ENCODE measurements at places on chromosomes 5 and 9.

- ATAC-seq, result no peak
These were observed 3.2 kb downstream of the SGTB start for GRCh38 chr5:65718576-65719310.

DNA sequence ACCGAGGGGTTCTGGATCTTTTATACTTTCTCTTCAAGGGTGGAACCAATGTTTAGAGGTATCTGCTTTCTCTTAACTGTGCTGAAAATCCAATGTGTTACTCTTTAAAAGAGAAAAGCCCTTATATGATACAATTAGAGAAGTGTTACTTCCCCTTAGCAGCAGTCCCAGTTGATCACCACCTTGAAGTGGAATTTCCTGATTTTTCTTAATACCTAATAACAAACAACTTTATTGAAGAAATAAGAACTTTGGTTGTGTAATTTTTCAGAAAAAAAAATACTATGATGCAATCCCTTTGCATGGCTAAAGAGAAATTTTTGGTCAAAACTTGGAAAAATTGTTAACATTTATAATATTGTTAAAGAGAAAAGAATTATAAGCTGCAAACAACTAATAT lies 24.7 kb downstream of the SLC1A3 start:
- ATAC-seq, result no peak

DNA sequence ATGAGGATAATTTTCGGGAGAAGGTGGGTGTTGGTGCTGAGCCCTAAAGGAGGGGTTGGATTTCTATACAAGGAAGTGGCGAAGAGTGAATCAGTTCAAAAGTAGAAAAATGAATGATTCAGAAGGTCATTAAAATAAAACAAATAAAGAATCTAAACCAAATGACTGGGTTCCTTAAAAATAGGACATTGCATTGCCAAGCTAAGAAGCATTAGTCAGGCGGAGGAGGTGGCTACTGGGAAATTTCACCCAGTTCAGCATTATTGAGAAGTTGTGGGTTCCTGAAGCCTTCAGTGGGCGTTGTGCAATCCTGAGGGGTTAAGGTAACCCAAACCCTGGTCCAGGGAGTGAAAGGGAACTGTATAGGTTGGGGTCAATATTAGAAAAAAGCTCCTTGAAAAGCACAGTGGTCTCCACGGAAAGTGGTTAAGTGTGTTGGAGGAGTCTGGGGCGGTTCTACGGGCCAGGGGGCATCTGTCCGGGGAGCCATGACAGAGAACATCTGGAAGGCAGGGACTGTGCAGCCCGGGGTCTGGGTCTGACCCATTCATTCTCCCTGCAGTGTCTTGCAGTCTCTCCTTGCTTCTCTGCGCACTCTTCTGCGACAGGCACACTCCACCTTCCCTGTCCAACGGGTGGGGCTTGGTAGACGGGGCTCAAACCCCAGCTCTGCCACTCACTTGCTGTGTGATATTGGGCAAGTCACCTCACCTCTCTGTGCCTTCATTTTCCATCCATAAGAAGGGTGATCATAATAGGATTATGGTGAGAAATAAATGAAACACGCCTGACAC lies 27.6 kb upstream of the DUSP1 start:
- ATAC-seq, result peak; percentile 88

DNA sequence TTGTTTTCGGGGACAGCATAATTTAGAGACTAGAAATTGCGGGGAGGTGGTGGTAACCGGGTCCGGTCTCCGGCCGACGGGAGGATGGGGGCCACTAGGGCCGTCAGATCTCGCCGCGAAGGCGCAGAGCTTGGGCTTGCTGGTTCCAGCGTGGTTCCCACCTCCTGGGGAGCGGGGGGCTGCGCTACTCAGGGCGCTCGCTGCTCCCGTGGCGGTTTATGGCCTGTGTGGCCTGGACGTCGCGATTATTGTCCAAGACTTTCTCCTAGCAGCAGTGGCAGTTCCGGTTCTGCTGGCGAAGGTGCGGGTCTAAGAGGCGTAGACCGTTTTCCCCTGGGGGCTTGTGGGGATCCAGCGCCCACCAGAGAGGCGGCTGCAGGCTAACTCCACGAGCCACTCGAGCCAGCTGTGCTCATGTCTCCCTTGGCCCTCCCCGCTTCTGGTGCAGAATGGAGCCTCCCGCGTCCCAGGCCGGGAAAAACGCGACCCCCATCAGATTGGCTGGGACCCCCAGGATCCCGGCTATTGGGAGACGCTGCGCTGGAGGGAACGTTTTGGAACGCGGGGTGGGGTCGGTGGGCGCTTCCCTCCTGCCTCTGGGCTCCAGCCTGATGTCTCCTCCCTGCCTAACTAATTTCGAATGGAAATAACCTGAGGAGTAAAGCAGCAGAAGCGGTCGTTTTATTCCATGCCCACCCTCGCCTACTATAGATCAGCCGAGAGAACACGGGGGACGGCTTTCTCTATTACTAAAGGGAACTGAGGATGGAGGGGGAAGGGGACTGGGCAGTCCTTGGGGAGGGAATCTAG lies 87.1 kb downstream of the ENTREP1 start:
- ATAC-seq, result no peak

DNA sequence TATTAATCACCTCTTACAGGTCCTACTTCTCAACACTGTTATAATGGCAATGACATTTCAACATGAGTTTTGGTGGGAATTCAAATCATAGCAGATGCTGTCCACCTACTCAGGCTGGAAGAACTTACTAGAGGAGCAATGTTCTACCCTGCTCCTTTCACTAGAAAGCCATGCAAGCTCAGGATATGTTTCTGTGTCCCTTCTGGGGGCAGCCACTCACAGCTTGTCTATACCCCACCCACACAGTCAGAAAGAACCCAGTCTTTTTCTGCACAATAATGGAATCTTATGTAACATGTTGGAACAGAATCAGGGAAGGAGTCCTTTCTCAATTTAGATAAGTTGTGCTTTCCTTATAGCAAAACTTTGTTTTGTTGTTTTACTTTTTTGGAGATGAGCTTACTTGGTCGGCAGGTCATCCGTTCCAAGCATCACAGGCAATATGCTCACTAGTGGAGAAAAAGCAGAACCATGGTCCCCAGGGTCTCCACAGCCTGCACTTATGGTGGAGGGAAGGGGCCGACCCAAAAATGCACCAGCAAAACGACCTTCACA lies 53.3 kb upstream of the ICE1 start:
- ATAC-seq, result no peak

- peak; percentile 91 for ATAC-seq
These were observed 235.3 kb downstream of the SYK start for GRCh38 chr9:91036826-91037510.

DNA sequence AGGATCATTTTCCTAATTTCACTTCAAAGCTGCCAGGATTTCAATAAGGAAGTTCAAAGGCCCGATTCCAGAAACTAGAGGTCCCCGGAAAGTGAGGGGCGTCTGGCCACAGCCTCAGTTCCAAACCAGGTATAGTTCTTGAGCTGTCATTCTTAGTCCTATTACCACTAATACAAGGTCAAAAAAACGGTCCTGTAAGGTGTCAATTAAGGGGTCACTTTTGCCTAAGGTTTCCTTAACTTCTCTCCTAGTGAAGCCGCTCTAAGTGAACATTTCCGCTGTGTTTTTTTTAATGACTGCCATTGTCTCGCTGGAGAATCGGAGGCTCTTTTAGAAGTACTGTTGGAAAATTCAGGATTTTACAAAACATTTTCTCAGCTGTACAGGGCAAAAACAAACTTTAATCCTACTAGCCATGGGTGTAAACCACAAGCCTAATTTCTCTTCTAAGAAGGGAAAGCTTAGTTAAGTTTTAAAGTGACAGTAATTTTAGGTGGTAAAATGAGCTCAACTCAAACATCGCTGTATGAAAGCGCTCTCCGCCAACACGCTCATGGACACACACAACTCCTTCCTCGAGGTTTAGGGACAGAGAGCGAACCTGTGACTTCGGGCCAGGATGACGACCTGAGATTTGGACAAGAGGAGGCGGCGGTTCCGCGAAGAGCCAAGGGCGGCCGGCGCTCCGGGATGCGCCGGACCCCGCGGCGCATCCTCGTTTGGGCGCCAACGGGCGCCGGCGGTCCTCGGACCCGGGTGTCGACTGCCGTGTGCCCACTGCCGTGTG lies 76.7 kb upstream of the IFNE start:
- ATAC-seq, result peak; percentile 41

- no peak for ATAC-seq
These were observed 1155.7 kb upstream of the DMAC1 start for GRCh38 chr9:8955315-8955714.

DNA sequence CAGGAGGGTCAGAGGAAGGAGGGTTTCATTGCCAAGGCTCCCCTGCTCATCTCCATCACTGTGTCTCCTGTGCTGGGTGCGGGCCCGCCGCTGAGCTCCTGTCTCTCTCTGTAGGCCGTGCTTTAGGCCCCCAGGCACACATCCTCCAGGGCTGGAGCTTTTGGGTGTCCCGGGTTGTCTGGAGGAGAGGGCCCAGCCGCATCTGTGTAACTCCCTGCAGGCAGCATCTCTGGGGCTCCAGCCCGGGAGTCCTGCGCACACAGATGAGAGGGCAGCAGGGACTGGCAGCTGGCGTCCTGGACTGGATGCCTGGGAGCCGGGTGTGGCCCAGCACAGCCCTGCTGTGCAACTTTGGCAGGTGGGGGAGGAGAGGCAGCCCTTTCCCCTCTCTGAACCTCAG lies 40.2 kb downstream of the LRSAM1 start:
- ATAC-seq, result no peak

DNA sequence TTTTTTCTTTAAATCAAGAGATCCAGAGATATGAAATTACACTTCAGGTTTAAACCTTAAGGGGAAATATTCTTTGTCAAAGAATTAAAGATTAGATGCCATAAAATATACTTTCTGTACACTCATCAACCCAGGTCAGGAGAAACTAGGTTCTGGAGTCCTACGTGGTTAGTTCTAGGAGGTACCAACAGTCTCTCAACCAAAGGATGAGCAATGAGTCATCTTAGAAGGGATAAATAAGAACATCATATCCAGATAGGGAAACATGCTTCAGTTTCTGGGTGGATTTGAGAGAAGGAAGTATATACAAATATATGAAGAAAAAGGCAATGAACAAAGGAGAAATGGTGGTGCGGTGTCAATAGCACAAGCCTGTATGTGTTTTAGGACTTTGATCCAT lies 98.2 kb downstream of the CSNK1G3 start:
- peak; percentile 74 for ATAC-seq

- no peak for ATAC-seq
These were observed 1.7 kb downstream of the STC2 start for GRCh38 chr5:173326501-173326960.

GRCh38 chr5:60651872-60652620 lies 47.9 kb downstream of the DEPDC1B start:
- ATAC-seq, result no peak

DNA sequence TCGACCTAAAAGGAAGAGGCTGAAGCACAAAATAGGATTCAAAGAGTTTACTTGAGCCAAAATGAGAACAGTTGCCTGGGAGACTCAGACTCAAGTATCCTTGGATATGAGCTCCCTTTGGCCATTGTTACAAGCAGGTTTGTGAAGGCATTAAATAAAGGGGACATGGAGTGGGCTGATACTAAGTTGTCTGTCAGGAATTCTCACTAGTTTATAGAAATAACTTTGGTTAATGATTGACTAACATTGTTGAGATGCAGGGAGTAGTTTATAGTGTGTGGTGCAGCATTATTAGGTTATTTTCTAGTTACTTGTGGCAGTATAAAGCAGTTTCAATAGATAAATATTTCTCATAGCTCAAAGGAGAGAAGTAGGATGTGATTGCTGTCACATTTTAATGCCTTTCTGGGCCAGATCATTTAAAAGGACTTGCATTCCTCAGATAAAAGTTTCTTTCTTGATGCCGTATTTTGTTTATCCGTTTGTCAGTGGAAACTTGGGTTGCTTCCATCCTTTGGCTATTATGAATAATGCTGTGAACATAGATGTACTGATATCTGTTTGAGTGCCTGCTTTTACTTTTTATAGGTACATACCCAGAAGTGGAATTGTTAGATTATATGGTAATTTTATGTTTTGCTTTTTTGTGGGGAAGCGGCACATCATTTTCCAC lies 9.1 kb downstream of the AP3S1 start:
- no peak for ATAC-seq

- no peak for ATAC-seq
These were observed 16.9 kb downstream of the ADAM19 start for GRCh38 chr5:157558681-157559080.

DNA sequence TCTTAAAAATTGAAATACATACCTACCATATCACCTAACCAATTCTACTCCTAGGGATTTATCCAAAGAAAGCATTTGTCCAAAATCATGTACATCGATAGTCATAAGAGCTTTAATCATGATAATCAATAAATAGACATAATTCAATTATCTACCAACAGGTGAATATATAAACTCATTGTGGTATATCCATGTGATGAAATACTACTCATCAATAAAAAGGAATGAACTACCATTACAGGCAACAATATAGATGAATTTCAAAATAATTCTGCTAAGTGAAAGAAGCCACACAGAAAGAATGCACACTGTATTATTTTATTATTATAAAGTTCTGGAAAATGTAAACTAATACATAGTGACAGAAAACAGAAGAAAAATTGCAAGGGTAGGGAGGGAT lies 81.8 kb downstream of the RFX3 start:
- no peak for ATAC-seq

DNA sequence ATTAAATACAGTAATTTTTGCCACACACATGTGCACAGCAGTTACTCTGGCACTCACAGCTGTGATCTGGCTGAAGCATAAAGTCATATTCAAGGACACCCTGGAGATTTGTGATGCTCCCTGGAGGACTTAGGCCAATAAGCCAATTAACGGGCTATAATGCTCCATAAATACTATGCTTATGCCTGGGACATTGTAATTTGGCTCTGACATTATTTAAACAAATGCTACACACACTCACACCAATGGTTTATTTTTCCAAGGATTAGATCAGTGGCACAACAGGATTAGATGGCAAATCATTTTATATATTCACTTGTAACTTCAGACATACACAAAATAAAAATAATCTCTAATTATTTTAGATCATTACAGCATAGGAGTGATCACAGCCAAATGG lies 111.2 kb downstream of the LMNB1 start:
- ATAC-seq, result no peak

DNA sequence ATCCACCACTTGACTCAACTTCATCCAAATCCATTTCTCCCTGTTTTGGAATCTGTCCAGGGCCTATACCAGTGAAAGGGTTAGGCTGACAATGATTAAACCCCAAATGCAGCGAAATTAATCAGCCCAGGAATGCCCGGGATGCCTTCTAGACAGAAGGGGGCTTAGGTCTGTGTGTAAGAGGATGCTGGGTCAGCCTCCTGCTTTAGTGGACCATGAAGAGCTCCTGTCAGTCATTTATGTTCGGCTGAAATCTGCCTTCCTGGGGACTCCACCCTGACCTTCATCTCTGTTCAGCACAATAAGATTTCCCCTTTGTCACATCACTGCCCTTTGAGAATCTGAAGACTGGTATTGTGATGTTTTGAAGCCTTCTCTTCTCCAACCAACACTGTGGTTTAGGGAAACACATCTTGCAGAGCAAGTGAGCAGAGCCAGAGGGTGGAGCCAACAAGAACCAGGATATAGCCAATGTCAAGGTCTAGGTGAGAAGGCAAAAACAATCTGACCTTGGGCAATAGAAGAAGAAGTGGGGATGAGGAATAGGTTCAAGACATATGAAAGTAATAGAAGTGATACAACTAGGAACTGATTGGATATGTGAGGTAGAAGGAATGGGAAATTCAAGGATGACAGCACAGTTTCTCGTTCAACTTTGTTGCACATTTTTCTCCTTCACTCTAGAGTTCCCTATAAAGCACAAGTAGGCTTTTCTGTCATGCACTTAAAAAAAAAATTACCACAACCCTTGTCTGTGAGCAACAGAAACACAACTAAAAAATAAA lies 234.4 kb downstream of the ARHGAP26 start:
- no peak for ATAC-seq
